ENCODE measurements at places on chromosomes 4 and X.
A peak's percentile ranks its signal among the peaks of the same experiment; 100 is the strongest.

DNA sequence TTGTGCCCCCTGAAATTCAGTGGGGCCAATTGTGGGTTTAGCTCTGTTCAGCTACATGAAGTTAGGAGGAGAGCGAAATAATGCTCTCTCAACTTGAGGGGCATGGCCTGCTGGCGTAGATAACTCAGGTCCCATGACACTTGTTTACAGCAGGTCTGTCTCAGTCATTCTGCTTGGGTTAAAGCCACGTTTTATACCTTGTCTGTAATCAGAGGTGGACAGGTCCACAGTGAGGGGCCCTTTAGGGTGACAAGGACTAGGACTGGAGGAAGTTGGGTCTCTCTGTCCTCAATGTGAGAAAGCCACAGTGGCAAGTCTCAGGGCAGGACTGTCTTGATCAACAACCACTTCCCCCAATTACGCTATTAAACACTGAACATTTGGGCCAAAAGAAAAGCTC is 49.0 kb downstream of the PDHA1 start:
- no peak for DNase-seq

GRCh38 chrX:27597508-27597907 is 7.4 kb downstream of the DCAF8L2 start:
- peak; percentile 35 for DNase-seq

- DNase-seq = peak; percentile 87
Measured at GRCh38 chr4:2837904-2838496, 5.6 kb upstream of the ADD1 start.

GRCh38 chr4:112818594-112818965 is 181.6 kb downstream of the LARP7 start:
- DNase-seq = peak; percentile 38

DNA sequence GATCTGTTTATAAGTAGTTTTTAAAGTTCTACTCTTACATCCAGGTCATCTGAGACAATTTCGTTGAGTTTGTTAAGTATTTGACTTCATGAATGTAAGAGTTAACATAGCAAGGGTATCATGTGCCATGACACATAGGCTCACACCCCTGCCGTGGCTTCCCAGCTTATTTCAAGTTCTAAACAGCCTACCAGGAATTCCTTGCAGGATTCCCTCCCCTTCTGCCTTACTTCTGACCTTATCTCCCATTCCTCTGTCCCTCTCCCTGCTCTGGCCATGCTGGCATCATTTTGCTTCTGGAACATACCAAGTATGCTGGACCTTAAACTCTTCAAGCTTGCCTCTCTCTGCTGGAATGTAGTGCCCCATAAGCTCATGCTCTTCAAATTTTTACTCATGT is 369.9 kb upstream of the PCDH7 start:
- no peak for DNase-seq

GRCh38 chr4:128006592-128006991 is 41.4 kb downstream of the ABHD18 start:
- no peak for DNase-seq

GRCh38 chr4:4941751-4942150 is 77.5 kb downstream of the CYTL1 start:
- DNase-seq = no peak

GRCh38 chrX:28639451-28639850 is 52.2 kb downstream of the IL1RAPL1 start:
- no peak for DNase-seq

- DNase-seq = no peak
Measured at GRCh38 chr4:112956484-112956896, 93.0 kb upstream of the ANK2 start.

DNA sequence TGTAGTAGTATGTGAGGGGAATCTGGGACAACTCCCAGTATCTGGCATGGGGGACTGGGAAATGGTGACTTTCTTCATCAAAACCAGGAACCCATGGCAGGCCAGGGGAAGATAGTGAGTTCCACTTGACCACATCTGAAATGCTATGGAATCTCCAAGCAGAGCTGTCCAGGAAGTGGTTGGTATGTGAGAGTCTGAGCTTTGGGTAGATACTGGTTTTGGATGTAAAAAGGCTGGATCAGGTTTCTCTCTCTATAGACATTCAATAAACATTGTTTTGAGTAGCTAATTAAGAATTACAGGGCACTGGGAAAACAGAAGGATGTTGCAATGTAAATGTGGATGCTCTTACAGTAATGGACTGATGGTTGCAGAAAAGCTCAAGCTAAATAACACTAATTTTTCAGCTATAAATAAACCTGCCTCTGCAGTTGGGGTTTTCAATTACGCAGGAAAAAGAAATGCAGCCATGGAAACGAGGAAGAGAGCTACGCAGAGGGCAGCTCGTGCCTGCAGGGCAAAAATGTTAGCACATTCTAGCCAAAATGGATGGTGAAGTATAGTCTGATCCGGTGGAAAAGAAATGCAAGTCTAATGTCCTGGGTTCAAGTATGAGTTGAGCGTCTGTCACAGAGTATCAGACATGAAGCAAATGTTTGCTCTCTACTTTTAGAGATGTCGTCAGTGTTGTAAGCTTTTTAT is 13.4 kb upstream of the CHRNA9 start:
- peak; percentile 45 for DNase-seq

- no peak for DNase-seq
Measured at GRCh38 chr4:46894826-46895225, 14.2 kb downstream of the COX7B2 start.

DNA sequence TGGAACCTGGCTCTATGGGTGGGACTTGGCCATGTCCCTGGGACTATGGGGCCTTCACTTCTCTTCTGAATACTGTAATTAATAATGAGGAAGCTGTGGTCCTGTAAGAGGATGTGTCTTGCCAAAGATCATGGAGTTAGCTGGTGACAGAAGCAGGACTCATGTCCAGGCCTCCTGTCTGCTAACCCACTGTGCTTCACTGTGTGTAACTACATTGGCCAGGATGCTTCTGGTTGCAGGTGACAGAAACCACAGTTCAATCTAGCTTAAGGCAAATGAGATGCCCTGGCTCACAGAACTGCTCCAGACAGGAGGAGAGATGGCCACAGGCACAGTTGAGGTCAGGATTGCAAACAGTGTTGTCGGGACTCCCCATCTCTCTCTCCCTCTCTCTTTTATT is 3.1 kb downstream of the MTMR1 start:
- no peak for DNase-seq
